ENCODE measurements at places on chromosomes 1 and 21.

DNA sequence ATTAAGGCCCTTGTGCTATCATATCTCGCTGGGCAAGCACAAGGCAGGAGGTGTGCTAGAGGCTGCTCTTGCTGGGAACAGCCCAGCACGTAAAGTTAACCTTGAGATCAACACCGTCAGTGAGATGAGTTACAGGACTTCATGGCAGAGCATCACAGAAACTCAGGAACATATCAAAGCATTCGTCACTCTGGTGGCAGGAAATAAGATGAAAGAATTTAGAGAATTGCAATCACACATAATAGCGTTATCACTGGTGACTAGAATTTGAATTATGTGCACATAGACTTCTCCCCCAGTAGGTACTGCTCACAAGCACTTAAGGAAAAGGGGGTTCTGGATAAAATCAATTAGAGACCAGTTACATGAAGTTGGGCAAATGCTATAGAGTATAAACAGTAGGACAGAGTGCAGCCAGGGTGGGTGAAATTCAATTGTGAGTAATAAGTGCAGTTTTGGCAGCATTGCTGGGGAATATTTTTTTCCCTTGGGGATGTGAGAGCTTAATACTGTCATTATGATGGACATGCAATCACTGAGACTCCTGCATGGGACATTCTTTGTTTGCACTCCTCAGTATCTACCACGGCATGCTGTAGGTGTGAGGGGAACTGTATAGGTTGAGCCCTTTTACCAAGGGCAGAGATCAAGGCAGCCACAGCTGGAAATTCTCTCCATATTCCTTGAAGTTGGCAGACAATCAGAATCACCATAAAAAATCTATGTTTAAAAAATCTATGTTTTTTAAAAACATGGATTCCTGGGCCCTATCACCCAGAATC, 44.2 kb upstream of the ARHGAP29 start:
- no peak for DNase-seq

- DNase-seq = no peak
Observed at GRCh38 chr1:156767879-156768604, 707 bp downstream of the PRCC start.

GRCh38 chr1:80675454-80675853, 1125.3 kb upstream of the ADGRL2 start:
- no peak for DNase-seq

DNA sequence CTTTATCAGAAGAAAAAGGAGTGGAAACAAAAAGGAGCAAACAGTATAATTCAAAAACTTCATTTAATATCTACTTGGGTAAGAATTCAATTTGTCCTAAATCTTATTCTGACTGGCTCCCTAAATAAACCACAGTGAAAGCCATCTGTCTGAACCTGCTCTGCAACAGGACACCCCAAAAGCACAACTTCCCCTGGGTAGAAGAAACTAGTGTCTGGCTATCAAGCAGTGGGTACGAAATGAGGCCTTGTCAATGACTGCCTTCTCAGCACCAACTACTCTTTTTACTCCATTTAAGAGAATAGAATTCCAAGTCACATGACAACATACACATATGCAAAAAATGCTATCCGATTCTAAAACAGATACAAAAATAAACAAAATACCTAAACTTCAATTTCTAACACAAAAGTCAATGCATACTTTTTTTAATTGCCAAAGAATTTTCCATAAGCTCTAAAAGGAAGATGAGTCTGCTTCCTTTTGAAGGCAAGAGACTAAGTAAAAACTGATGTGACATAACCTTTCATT, 206.8 kb downstream of the SLC45A1 start:
- no peak for DNase-seq

DNA sequence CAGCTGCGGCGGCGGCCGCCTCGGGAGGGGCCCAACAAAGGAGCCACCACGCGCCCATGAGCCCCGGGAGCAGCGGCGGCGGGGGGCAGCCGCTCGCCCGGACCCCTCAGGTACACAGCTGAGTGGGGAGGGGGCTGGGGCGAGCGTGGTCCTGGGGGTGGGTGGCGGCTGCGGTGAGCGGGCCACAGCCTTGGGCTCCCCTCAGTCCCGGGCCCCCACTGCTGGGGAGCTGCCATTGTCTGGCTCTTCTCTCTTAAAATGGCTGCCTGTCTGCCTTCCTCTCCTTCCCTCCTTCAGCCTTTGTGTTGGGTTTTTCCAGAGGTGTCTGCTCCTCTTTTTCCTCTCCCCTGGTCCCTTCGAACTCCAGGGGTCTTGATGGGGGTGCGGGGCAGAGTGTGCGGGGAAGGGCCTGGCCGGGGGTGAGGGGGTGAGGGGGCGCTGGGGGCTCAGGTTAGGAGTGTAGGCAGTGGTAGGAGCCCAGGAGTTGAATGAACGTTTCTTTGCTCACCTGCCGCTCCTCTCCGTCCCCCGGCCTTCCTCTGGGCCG, 1.7 kb downstream of the ARID1A start:
- no peak for DNase-seq

DNA sequence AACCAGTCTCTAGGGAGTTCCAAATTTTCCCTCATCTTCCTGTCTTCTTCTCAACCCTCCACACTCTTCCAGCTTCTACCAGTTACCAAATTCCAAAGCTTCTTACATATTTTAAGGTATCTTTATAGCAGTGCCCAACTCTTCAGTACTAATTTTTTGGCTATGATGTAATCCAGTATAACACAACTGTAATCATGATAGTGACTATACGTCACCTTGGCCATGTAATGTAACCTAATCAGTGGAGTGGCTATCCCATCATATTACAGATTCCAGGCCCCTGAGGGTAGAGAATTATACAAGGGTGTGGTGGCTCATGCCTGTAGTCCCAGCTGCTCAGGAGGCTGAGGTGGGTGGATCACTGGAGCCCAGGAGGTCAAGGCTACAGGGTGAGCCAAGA, 143.2 kb downstream of the CLEC20A start:
- no peak for DNase-seq

GRCh38 chr1:207633226-207633625, 11.7 kb upstream of the CR1L start:
- DNase-seq = no peak

- no peak for DNase-seq
Observed at GRCh38 chr1:91736715-91737615, 149.0 kb downstream of the TGFBR3 start.

- no peak for DNase-seq
Observed at GRCh38 chr21:29018540-29018939, 609 bp downstream of the RWDD2B start.

GRCh38 chr21:35528116-35529042, 479.3 kb upstream of the RUNX1 start:
- no peak for DNase-seq

DNA sequence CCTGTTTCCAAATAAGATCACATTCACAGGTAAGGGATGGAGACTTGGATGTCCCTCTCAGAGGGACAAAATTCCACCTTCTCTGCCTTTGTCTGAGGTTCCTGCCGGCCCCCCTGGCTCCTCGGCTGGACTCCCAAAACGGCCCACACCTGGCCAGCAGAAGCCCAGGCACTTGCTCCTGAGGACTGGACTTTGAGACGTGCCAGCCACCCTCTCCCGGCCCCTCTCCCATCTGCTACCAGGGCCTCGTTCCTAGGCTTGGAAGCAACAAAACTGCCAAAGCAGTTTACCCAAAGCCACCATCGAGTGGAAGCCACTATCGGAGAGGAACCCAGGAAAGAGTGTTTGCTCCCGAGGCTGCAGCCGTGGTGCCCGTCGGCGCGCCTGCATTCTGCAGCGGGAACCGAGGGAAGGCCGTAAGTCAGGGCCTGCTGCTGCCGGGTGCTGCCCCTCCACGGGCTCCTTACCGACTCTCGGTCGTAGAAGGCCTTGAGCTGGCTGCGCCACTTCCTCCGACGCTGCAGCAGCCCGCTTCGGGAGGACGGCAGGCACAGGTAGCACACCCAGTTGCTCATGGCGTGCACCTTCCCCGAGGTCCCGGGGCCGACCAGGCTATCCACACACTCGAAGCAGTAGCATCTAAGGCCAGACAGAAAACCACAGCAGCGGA, 3.5 kb downstream of the DNMT3L start:
- no peak for DNase-seq

Data from AG09309 (cell line).